ENCODE measurements at places on chromosomes 3 and 15.

GRCh38 chr3:142732066-142732465 is 8.2 kb downstream of the TRPC1 start:
- no peak for DNase-seq

GRCh38 chr3:63921741-63922482 is 9.7 kb upstream of the SCAANT1 start:
- DNase-seq = no peak

DNA sequence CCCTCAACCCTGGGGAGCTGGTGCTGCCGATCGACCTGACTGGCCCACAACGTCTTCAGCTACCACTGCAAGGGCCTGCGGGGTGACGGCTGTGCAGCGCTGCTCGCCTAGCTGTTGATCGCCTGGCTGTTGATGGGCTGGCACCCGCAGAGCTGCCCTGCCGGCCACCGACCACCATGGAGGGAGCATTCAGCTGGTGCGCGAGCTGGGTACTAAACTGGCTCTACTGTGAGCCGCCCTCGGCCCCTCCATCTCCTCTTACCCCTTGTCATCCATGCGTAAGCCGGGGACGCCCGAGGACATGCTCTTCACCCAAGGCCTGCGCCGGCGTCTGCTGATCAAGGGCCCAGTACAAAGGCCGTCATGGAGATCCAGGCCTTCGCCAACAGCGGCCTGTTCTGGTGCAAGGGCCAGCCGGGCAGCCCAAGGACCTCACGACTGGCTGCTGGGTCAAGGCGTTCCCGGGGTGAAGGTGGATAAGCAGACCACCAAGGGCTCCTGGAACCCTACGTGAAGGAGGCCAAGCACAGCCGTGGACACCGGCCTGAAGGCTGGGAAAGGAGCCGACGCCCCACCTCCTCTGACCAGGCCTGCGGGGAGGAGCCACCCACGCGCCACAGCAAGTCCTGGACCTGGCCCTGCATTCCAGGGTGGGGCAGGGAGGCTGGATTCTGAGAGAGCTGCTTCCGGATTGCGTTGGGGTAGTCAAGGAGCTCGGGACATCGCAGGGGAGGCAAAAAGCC is 46.9 kb downstream of the SFMBT1 start:
- no peak for DNase-seq

GRCh38 chr3:59660852-59661625 is 611.2 kb upstream of the CFAP20DC start:
- no peak for DNase-seq

DNA sequence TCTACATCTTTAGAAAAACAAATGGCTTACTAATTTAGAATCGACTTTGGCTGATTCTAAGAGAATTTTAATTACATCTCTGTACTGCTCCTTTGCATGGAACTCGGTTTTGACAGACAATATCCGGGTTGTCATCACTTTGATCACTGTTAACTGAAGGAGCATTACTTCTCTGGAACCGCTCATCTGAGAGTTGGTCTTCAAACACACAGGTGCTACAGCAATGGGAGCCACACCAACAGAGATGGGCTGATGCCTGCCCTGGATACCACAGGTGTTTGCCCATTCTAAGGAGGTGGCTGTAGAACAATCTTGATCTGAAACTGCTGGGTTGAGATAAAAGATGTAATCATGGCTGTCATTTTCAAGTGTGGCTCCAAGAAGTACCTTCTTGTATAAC is 21.6 kb downstream of the LINS1 start:
- no peak for DNase-seq

- DNase-seq = no peak
Measured at GRCh38 chr3:149090461-149090860, 4.1 kb upstream of the HLTF start.

DNA sequence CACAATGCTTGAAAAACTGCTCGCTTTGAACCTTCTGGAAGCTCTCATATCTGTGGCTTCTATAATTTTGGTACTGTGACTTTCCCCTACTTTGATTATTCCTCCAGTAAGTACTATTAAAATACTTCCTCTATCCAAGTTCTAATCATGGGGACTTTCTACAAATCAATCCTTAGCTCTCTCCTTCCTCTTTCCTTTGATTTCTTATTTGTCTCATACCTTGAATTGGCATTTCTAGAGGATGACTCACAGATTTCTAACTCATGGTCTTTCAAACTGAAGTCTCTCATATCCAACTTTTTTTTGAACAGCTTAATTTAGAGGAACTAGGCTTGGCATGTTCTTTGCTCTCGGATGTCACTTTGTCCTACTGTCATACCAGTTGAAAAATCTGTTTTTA is 241.8 kb downstream of the TBC1D5 start:
- no peak for DNase-seq

DNA sequence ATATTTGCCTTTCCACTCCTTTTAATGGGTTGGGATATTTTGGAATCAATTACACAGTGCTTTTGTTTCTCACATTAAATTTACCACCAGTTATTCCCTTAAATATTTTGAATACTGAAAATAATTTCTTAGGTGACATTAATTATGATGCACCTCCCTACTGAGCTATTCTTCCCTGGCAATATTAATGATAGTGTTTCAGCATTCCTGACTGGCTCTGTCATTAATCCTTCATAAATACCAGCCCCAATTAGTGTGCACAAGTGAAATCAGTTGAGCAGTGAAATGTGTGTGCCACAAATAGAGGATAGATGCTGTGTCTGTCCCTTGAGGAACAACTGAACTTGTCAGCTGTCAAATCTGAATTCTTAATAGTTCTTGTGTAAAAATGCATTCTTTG is 304.0 kb downstream of the CACNA2D3 start:
- no peak for DNase-seq

DNA sequence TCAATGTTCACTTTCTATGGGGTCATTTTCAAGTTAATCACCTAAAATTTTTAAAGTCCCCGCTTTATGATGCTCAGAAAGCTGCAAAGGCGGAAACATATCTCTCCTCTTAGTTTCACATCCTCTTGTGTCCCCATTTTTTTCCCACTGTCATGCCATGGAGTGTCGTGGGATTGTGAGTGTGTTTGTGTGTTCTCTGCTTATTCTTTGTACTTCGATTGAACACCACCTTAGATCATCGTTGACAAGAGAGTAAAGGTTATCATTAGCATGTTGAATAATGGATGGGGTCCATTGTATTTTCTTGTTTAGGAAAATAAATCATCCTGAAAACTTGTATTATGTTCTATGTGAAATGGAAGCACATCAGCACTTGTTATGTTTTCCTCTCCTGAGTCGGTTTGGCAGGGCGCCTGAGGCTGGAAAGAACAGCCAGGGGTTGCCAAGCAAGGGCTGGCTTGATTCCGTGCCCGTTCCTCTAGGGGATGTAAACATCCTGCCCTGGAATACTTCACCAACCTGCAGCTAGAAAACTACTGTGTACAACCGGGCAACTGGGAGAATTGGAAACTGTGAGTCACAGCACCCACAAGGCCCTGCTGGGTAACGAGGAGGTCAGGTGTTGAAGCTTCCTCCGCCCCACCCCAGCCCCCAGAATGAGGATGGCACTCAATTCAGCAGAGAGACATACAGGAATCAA is 67.2 kb downstream of the EIF4E3 start:
- DNase-seq = no peak

GRCh38 chr15:25333049-25333448 is 105.8 kb downstream of the UBE3A start:
- DNase-seq = no peak

DNA sequence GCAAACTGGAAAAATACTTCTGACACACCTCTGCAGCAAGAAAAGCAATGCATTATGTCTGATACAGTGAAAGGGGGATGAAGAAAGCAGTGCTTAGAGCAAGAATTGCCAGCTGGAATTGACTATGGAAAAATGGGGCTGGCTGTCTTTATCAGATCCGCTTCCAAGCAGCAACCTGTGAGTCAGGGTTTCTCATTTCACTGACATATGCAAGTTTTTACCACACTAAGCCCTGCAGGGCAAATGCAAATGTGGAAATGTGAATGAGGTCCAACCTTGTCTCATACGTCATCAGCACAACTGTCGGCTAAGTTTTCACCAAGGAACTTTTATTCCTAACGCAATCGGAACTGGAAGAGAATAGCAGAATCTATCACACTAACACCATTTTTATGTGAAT is 172.5 kb upstream of the GADL1 start:
- no peak for DNase-seq

- DNase-seq = no peak
Measured at GRCh38 chr3:3734881-3735280, 64.3 kb upstream of the LRRN1 start.

- no peak for DNase-seq
Measured at GRCh38 chr3:47568901-47569300, 9.8 kb downstream of the CSPG5 start.

DNA sequence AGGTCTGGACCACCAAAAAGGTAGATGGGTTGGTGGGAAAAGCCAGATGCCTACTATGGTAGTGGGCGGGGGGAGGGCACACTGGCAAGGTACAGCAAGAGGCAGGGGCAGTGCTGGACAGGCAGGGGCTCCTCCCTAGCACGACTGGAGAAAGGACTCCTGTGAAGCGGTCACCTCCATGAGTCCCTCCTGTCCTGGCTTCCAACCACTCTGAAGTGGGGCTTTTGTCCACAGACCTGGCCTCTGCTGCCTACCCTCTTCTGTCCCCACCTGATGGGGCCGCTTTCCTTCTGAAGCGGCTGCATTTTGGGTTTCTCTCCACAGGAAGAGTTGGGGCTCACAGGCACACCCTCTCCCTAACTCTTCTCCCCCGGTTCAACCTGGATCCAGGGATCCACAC is 2.7 kb upstream of the SPTBN5 start:
- DNase-seq = no peak

- peak; percentile 21 for DNase-seq
Measured at GRCh38 chr3:111072031-111072921, 660 bp downstream of the NECTIN3 start.

- DNase-seq = no peak
Measured at GRCh38 chr3:159191447-159191846, 389.6 kb downstream of the MFSD1 start.

DNA sequence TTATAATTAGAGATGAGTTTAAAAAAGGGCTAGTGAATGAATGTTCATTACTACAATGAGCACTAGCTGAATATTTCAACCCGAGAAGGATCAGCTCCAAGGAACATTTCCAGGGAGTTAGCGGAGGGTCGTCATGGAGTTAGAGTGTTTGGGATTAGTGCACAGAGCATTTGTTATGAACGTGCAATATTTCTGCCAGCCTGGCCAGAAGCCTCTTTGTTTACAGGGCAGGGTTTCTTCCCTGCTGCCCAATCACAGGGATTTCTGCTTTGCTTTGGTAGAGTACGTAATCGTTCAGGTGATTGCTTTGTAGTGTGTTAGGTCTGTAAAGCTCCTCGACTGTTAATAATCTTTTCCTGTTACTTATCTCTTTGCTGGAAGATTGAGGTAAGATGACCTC is 5.9 kb downstream of the CGNL1 start:
- no peak for DNase-seq

- no peak for DNase-seq
Measured at GRCh38 chr3:42509111-42509510, 6.7 kb downstream of the VIPR1 start.

GRCh38 chr3:120393761-120394160 is 44.6 kb upstream of the LRRC58 start:
- DNase-seq = no peak

GRCh38 chr3:110710603-110711002 is 361.0 kb upstream of the NECTIN3 start:
- no peak for DNase-seq

DNA sequence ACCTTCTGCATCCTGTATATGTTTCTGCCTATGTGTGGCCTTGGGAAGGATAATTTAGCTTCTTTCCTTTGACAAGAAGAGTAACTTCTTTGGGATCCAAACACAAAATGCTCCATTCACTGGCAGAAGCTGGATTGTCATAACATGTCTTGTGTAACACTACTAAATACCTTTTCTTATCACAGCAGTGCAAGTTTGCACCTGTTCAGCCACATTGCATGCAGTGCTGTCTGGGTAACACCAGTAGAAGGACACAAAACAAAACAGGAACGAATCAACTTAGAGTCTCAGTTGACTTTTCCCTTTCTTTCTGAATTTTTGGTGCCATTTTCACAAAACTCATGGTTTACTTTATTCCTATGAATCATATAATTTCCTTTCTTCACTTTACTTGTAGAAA is 43.6 kb upstream of the TNIK start:
- no peak for DNase-seq

GRCh38 chr3:126934031-126934531 is 48.8 kb upstream of the PLXNA1 start:
- no peak for DNase-seq

- DNase-seq = no peak
Measured at GRCh38 chr3:12734960-12735359, 24.1 kb downstream of the TMEM40 start.

DNA sequence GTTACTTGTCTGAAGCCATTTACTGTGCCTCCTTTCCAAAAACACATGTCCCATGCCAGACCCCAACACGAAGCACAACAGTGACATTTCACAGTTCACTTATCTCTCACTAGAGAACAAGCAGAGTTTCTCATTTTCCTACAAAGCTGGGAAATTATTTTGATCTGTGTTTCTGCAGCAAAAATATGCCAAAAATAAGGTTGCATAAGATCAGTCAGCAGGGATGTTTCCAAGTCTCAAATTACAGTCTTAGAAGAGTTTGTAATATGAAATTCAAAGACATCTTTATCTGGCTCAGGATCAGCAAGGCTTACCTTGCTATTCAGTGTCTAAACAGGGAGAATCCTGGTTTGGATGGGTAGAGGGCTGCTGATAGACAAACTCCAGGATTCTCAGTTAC is 75.5 kb downstream of the GJD2 start:
- DNase-seq = no peak

DNA sequence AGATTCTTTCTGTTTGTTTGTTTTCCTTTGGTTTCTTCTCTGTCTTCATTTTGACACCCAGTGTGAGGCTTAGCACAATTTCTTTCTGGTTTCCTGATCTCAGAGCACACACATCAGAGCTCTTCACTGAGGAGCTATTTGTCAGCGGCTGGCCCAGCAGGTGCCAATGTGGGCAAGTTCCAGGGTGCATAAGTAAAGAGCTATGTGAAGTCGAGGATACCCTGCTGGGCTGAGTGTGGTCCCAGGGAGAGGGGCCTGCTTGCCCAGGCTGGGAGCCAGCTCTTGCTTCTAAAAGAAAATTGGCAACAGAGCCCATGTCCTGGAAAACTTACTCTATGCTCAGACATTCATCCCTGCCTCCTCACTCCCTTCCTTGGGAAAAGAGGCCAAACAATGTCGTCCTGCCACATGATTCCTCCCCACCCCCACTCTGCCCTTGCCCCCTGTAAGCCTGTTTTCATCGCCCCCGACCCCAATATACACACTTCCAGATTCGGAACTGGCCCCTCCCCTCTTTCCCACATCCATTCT is 101.2 kb downstream of the ST8SIA2 start:
- no peak for DNase-seq

DNA sequence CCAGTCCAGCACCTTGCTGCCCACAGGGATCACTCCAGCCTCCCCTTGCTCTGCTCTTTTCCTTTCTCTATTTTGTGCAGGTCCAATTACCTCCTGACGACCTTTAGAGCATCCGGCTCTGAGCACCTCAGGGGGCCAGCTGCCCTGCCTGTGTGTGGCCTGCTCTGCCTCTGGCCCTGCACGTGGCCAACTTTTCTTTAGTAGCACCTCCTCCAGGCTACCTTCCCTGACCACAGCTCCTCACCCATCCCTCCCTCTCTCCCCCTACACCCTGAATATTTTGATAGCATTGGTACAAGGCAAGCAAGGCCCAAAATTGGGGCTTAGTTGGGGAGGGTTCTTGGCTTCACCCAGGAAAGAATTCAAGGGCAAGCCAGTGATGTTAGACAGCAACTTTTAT is 66.9 kb upstream of the PRR20G start:
- no peak for DNase-seq

- DNase-seq = no peak
Measured at GRCh38 chr15:83955806-83956265, 279.7 kb upstream of the GOLGA6L4 start.

GRCh38 chr15:47917881-47918280 is 200.6 kb downstream of the SEMA6D start:
- DNase-seq = no peak
